GF-D8 (cell line): ENCODE measurements at places on chromosomes 1 and 21.

DNA sequence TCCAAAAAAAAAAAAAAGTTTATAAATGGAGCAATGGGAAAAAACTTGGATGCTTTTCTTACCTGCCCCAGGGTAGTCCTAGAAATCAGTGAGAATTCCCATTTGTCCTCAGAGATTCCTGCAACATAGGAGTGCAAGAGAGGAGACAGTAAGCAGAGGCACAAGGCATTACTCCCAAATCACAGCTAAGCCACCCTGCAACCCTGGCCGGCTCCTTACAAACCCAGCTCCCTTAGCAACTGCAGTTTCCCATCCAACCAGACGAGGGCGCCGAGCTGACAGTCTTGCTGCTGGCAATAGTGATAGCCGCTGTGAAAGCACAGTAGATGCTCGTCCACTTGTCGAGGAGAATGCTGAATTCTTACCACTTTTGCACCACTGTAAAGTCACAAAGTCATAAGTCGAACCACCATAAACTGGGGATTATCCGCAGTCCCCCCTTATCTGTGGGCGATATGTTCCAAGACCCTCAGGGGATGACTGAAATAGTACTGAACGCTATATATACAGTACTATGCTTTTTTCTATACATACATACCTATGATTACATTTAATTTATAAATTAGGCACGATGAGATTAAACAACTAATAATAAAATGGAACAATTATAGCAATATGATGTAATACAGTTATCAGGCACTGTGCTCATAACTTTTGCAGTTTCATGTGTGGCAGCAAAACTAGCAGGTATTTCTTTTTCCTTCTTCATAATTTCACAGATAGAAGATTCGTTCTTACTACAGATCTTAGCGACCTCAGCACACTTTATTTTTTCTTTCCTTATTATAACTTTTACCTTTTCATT, 6.0 kb upstream of the PITHD1 start:
- no peak for DNase-seq

- no peak for DNase-seq
Measured at GRCh38 chr1:244887281-244887680, 22.9 kb upstream of the HNRNPU start.

DNA sequence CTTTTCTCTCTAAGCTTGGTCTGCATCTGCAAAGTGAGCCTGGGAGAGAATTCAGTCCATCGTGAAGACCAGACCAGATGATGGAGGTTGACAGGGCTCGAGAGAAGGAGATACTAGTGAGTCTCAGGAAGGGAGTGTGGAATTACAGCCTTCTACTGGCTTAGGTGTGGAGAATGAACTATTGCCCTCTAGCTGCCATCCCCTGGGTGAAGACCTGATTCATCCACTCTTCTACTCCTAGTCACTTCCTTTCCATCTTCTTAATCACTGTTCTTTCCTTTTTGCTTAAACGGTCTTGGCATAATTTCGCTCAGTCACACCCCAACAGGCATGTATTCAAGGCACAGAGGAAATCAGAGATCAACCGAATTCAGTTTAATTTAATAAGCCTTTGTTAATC, 34.0 kb upstream of the HSD17B7 start:
- no peak for DNase-seq

- no peak for DNase-seq
Measured at GRCh38 chr1:6245869-6246496, 2.0 kb downstream of the HES3 start.

- DNase-seq: no peak
Measured at GRCh38 chr21:16404776-16405175, 675.0 kb downstream of the USP25 start.
